Astrocyte (in vitro differentiated cells and primary cell): ENCODE measurements at places on chromosomes 11 and 22.
A peak's percentile ranks its signal among the peaks of the same experiment; 100 is the strongest.

GRCh38 chr22:37260901-37261336 lies 16.9 kb upstream of the RAC2 start:
- peak; percentile 14 for DNase-seq

DNA sequence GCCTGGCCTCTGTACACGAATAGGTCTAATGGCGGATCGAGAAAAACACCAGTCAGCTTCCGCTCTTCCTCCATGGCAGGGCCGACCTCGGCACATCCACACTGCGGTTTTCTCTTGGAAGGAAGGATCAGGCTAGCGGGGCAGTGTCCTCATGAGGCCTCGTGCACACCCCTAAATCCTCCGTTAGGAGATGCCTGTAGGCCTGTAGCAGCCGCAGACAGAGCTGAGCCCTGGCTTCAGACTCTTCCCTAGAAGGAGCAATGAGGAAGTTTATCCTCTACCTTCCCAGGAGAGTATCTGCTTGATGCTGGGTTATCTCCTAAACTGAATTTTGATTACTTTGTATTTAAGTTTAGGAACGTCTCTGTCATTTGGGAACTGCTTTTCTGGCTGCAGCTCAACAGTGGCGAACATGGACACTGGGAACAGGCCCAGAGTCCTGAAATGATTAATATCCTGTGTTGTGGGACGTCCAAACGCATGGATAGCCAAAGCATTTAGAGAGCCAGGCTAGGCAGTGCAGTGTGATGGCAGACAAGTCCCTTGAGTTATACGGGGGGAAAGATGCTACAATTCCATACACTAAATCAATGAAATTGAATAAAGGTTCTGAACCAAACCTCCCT lies 16.5 kb upstream of the BMAL1 start:
- peak; percentile 27 for DNase-seq

GRCh38 chr22:28075358-28075981 lies 156.4 kb upstream of the PITPNB start:
- DNase-seq = peak; percentile 86

GRCh38 chr11:80122211-80122610 lies 681.4 kb upstream of the TENM4 start:
- DNase-seq = no peak

- DNase-seq = no peak
Observed at GRCh38 chr11:71977090-71977489, 21.6 kb upstream of the IL18BP start.

GRCh38 chr11:69445131-69445470 lies 36.4 kb upstream of the LINC01488 start:
- DNase-seq = no peak

- DNase-seq = no peak
Observed at GRCh38 chr11:34893416-34893815, 22.8 kb downstream of the APIP start.

GRCh38 chr22:31192513-31192912 lies 19.6 kb upstream of the LIMK2 start:
- DNase-seq = no peak

DNA sequence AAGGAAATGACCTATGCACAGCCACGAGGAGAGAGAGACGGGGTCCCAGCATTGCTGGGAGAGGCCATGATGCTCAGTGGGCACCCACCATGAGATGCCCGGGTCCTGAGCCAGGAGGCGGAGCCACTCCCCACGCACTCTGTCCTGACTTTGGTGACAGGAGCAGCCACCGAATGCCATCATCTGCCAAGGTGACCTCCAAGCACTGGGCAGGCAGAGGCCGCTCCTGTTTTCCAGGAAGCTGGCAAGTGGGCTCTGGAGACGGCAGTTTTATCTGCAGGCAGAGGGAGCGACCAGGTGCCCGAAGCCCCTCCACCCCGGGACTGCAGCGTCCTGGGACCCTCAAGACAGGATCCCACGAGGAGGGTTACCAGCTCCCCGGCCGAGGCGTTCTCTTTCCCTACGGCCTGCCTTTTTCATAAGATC lies 453.9 kb downstream of the BRD1 start:
- no peak for DNase-seq

DNA sequence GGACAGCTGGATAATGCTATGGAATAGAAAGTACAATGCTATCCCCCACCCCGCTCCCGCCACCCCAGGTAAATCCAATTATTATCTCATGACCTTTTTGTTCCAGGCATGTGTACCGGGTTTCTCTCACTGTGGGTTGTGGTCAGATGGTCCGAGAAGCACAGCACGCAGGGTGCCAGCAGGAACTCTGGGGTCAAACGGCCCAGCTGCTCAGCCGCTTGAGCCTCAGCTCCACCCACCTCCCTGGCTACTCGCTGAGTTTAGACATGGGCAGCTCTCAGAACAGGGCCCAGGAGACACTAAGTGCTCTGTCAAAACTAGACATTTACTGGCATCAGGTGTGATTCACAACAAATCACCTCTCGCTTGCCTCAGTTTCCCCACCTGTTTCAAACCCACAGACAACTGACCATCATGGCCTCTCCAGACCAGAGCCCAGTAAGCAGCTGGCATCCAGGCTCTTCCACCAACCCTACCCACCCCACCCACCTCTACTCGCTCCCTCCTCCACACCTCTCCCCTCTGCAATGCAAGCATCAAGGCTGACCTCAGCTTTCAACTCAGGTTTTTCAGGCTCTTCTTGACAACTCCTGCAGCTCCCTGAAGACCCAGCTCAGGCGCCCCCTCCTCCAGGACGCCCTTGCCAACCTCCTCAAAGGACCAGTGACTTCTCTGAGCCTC lies 13.0 kb upstream of the MFNG start:
- DNase-seq = no peak

- DNase-seq = peak; percentile 20
Observed at GRCh38 chr22:19689408-19689807, 24.9 kb upstream of the SEPTIN5 start.

DNA sequence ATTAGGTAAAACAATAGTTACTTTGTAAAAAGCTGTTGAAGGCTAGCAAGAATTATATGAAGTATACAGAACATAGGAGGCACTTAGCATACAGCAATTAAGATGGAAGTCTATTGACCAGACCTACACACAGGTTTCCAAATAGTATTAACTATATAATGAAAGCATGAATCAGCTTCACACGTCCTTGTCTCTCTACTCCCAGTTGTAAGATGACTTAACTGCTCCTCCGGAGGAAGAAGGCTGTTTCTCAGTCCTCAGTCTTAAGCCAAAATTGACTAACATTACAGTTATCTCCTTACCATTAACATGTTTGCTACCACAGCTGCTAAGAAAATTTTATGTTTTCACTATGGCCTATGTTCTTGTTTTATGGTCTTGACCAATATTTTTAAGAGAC lies 24.7 kb downstream of the SIK3 start:
- DNase-seq = no peak

DNA sequence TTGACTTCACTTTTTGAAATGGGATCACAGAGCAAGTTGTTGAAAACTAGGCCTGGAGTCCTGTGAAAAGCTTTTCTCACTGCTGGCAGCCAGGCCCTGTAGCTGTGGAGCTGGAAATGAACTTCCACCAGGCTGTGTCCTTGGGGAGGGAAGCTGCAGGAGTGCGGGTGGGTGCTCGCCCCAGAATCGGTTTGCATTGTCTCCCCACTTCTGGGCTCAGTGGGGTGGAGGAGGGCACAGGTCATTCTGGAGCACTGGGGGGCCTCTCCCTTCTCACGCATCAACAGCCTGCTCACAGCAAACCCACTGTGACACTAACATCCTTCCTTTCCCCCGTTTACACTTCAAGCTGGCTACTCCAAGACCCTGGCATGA lies 15.2 kb downstream of the GLB1L2 start:
- DNase-seq = no peak

DNA sequence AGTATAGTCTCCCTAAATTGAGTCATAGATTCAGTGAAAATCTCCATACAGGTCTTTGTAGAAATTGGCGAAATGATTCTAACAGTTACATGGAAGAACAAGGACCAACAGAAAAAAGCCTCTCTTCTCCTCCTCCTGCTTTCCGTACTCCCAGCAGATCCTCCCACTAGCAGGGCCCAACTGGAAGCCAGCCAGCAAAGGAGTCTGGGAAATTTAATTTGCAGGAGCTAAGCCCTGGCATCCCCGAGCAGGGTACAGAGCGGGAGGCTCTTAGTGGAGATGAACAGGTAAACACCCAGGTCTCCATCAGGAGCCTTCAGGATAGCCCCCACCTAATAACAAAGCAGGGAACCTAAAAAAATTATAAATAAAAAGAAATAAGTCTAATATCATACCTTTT lies 1473.8 kb downstream of the TBC1D22A start:
- no peak for DNase-seq

GRCh38 chr11:1140642-1141490 lies 16.9 kb upstream of the MUC5AC start:
- no peak for DNase-seq

DNA sequence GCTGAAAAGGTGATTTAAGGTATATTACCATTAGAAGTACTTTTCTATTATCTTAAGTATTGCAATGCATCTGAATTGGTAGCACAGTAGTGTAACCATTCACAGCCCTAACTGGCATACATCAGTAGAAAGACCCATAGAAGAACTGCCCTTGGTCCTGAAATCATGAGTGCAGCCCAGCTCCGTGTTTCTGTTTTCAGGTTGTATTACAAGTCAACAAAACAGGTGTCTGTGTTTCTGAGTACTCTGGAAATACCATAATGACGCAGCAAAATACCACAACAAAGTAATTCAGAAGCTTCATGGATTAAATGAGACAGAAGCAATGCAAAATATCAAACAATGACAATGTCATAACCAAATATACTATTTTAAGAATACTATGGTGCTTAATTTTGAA lies 226.3 kb downstream of the OPCML start:
- no peak for DNase-seq

- DNase-seq = no peak
Observed at GRCh38 chr11:8259306-8259959, 4.2 kb downstream of the LMO1 start.

DNA sequence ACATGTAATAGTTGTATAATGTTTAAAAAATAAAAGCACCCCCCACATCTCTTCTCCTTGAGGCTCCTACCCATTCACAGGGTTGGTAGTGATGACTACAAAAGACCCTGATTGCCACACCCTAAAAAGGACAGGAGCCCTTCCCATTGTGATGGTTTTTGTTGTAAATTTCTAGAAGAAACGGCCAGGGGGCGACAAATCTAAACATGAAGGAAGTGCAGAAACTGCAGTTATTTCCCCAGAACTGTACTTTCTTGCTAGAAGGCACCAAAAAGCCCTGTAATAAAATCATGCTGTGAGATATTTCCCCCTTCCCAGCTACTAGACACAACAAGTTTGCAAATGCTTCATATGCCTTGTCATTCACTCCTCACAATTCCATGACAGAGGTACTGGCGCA lies 10.8 kb downstream of the PRR5L start:
- DNase-seq = peak; percentile 37

- DNase-seq = no peak
Observed at GRCh38 chr22:33539902-33540751, 380.1 kb downstream of the LARGE1 start.

DNA sequence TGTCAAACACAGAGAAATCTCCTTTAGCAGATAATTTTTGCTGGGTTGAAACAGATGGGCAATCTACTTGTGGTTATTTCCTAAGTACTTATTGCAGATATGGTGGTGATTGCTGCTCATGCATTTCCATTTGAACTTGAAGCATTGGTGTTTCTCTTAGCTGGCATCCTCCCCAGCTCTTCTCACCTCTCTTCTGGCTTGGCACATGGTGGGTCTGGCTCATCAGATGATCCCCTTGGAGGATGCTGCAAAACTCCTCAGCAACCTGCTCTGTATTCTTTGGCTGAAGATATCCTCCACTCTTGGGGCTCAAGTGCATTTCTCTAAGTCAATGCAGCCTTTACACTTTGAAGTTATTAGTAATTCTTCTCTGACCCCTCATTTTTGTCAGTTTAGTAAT lies 87.3 kb upstream of the MYO18B start:
- DNase-seq = no peak

DNA sequence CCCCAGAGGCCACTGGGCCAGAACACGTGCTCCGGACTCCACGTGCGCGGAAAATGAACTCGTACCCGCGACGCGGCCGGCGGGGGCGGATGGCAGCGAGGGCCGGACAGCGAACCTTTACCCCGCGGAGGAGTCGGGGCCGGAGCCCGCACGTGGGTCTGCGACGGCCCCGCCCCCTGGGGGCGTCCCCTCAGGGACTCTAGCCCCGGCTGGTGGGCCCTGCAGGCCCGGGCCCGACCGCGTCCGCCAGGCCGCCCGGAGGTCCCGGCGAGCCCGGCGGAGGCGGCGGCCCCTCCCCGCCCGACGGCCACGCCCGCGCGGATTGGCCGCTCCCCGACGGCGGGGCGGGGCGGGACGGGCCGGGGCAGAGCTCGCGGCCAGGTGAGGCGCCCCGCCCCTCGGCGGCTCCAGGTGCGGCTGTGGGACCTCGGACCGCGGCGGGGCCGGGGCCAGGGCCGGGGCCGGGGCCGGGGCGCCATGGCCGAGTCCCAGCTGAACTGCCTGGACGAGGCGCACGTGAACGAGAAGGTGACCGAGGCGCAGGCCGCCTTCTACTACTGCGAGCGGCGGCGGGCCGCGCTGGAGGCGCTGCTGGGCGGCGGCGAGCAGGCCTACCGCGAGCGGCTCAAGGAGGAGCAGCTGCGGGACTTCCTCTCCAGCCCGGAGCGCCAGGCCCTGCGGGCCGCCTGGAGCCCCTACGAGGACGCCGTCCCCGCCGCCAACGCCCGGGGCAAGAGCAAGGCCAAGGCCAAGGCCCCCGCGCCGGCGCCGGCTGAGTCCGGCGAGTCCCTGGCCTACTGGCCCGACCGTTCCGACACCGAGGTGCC lies at the start of gene FAM83F:
Gene FAM83F, plus strand, starts transcription at position 389 of the 827 bp plus-strand sequence. Its CDS starts 89 bp downstream, at position 478.
- DNase-seq = no peak

- no peak for DNase-seq
Observed at GRCh38 chr22:20153945-20154344, 3.1 kb upstream of the CCDC188 start.

DNA sequence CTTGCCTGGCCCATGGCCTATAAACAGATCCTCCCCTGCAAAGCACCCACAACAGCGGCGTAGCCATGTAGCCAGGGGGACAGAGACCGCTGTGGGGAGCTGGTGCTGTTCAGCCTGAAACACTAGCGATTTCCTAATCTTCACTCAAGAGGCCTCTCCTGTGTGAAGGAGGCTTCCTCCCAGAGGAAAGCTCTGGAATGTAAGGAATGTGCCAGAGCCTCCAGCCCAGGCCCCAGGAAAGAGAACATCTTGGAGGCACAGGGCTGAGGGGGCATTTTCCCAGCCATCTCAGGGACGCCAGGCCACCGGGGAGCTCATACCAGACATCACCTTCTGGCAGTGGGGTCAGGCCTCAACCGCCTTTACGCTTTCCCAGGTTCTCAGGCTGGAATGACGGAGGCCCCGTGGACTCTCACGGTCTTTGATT lies 24.0 kb downstream of the MIAT start:
- peak; percentile 86 for DNase-seq
